Jurkat, Clone E6-1 (cell line): ENCODE measurements at places on chromosomes 13 and 19.

GRCh38 chr19:4113398-4114088, 10.4 kb downstream of the MAP2K2 start:
- no peak for DNase-seq

DNA sequence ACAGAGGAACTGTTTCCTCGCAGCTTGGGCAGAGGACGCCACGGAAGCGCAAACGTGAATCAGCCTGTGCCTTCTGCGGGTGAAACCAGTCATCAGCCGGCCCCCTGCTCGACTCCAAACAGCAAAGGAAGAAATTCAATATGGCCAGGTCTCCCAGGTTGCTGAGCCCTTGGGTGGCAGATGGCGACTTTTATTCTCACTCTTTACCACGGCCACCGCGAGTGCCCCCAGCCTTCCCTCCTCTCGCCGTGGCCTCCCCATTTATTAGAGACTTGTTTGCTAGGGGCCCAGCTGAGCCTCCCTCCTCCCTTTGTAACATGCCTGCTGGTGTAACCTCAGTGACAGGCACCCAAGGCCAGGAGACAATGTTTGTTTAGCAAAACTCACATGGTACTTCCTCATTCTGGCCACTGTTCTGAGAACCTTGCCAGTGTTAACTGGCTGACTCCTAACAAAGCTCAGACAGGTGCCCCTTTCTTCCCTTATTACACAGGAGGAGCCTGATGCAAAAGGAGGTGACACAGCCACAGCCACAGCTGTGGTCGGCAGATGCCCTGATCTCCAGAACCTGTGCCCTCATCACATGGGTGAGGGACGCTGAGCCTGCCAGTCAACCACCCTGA, 5.8 kb downstream of the RAB20 start:
- DNase-seq = no peak

DNA sequence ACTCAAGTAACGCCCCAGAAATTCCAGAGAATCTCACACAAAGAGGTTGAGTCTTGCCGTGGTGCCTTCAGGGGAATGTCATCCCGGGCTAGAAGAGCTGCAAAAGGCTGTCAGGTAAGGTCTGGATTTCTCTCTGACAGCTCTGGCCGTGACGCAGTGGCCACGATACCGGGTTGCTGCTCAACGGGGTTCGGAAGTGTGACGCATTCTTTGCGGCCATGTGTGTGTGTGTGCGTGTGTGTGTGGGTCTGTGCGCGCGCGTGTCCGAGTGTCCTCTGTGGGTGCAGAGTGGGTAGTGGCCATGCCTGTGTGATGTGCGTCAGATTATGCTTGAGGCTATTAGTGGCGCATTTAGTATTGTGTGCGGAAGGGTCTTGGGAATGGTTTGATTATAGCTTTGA, 306 bp downstream of the ZNF540 start:
- DNase-seq = no peak

DNA sequence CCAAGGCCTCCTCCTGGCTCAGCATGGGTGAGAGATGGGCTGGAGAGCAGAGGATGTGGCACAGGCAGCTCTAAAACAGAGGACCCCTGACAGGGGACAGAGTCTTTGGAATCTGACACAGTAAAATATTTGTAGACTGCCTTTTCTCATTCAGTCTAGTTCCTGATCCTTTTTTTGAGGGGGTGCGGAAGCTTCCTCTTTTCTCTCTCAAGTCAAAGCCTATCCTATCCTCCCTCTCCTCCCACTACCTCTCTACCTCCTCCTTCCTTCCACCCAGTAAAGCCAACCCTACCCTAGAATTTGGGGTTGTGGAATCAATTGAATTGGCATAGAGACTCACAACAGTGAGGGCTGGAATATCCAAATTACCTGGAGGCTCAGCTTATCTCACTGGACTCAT, 82.0 kb downstream of the TEX26 start:
- DNase-seq = no peak

DNA sequence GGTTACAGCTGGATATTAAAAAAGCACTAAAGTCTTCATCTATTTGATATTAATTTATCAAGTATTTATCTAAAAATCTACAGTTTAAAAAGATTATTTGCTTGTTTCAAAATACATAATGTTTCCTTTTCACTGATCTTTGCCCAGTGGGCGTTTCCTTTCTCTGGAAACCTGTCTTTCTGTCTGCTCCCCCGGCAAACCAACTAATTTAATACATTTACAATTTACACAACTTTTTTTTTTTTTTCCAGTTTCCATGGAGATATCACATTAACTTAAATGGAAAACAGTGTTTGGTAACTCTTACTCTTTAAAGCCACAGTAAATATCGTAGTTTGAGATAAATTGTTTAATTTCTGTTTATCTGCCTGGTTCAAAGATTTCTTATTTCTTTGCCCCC, 5.3 kb downstream of the GPC6 start:
- no peak for DNase-seq

DNA sequence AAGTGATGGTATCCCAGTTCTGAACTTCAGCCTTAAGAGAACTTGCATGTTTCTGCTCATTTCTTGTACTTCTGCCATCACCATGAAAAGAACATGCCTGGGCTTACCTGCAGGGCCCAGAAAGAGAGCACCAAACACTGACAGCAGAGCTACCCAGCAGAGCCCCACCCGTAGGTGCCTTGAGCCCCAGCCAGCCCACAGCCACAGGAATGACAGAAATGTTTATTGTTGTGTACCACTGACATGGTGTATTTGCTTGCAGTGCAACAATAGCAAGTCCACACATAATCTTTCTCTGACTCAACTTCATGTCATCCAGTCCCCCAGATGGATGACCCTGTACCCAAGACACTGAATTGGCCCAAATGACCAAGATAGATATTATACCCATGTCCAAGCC, 195.2 kb downstream of the TSHZ3 start:
- no peak for DNase-seq

GRCh38 chr13:36332986-36333385, 13.2 kb downstream of the SPART start:
- DNase-seq = no peak

DNA sequence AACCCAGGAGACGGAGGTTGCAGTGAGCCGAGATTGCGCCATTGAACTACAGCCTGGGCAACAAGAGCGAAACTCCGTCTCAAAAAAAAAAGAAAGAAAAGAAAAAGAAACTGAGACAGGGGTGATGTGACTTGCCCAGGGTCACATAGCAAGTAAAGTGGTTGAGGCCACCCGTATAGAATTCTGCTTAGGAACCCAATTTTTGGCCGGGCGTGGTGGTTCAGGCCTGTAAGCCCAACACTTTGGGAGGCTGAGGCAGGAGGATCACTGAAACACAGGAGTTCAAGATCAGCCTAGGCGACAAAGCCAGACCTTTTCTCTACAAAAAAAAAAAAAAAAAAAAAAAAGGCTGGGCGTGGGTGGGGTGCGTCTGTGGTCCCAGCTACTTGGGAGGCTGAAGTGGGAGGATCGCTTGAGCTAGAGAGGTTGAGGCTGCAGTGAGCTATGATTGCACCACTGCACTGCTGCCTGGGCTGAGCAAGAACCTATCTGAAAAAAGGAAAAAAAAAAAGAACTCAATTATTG, 1.3 kb downstream of the SNRPA start:
- no peak for DNase-seq
